ENCODE measurements at places on chromosomes 13 and 19.

DNA sequence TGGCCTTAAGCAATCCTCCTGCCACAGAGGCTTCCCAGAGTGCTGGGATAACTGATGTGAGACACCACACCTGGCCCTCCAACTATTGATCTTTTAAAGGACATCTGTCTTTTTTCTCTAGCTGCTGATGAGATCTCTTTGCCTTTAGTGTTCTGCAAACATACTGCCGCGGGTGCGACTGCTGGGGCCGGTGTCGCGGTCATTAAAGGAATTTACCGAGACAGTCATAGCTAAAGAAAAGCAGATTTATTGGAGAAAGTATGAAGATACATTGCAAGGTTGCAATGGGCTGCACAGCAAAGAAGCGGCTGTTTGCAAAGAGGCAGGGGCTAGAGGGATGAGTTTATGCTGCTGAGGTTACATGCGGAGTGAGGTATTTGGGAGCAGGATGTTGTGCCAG is 31.2 kb upstream of the LRRC4B start:
- DNase-seq: no peak

DNA sequence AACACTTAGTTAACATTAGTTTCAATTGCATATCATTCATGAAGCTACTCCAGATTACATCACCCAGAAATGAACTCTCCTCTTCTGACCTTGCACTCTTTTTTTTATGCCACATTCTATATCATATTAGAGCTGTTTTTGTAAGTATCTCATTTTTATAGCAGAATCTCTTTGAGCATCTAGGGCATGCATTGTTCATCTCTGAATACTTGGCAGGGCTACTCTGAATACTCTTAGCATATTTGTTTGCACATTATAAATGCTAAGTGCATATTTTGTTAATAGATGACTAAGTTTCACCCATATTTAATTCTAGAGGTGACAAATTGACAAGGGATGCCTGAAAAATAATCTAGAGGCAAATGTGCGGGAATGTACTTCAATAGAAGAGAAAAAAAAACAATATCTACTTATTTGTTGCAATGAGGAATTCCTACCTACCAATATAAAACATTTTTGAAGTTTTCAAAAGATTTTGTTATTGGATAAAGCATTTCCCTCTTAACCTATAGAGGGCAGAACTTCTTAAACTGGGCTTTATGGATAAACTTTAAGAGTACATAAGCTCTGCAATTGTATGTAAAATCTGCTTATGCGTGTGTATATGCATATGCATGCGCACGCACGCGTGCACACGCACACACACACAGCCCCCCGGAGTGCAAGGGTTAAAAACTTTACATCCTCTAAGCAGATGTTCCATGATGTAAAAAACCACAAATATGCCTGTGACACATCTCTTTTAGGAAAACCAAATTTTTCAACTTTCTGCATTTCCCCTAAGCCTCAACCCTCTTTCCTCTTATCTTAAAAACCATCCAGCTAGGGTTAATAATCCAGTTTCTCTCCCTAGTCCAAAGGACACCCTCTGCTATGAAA is 73.0 kb upstream of the OXGR1 start:
- no peak for DNase-seq

- no peak for DNase-seq
Observed at GRCh38 chr13:113562085-113562749, 22.3 kb upstream of the TFDP1 start.

DNA sequence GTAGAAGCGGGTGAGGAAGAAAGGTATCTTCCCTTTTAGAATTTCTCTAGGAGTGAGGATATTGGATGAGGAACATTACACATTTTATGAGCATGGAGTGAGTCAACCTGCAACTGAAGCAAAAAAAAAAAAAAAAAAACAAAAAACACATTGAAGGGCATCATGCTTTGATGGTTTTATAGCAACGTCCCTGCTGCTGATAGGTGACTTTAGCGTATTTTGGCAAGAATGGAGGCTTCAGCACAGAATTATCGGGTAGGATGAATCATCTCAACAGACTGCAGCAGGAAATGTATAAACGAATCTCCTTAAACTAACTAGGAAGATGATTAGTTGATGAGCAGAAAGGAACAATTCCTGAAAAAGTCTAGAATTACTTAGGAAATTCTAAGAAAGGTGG is 1359.6 kb upstream of the ATXN8OS start:
- no peak for DNase-seq

- DNase-seq: no peak
Observed at GRCh38 chr19:18390065-18390907, 4.3 kb downstream of the GDF15 start.

GRCh38 chr13:41613471-41613870 is 156.1 kb downstream of the RGCC start:
- no peak for DNase-seq

DNA sequence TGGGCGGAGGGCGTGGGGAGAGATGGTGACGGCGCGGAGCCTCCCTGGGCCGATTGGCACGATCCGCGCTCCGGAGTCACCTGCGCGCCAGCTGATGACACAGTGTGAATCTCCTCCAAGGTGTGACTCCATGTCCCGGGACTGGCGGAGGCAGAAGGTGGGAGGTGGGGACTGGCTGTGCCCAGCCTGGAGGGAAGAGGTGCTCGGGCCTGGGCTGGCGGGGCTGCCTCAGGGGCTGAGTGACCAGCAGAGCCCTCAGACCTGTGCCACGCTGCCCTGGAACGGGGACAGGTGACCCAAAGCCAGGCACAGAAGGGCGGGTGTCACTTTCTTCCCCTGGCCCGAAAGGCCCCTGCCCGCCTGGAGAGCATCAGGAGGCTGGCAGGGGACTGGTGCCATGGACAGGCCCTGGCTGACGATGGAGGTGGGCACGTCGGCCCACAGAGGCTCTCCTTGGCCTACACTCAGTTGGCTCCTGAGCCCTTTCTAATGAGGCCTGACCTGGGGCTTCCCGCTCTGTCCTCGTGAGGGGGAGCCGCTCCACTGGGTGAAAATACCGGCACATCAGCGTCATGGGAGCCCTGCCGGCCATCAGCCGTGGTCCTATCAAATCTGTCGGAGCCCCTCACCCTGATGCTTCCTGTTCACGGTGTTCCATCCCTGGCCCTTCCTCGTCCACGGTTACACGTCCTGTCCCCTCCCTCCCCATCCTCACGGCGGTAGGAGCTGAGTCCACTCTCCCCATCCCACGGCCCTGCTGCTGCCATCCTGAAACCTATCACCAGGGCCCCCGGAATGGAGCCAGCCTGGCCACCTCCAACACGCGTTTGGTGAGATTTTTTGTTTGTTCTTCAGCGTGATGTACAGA is 75.6 kb downstream of the SPACA7 start:
- DNase-seq: no peak

GRCh38 chr13:49060678-49061387 is 85.1 kb downstream of the FNDC3A start:
- DNase-seq: no peak

DNA sequence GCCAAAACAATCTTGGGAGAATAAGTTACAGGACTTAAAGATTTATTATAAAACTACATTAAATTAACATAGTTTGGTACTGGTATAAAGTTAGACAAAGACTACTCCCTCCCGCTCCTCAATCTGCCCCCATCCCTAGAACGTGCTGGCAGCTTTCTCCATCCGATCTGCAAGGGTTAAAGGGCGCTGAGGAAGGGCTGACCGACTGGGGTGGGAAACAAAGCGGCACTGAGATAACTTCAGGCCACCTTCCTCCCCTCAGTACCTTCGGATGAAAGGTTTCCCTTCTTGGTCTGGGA is 790 bp upstream of the SUGT1 start:
- no peak for DNase-seq

GRCh38 chr19:47356900-47357299 is 7.8 kb downstream of the DHX34 start:
- DNase-seq: no peak

DNA sequence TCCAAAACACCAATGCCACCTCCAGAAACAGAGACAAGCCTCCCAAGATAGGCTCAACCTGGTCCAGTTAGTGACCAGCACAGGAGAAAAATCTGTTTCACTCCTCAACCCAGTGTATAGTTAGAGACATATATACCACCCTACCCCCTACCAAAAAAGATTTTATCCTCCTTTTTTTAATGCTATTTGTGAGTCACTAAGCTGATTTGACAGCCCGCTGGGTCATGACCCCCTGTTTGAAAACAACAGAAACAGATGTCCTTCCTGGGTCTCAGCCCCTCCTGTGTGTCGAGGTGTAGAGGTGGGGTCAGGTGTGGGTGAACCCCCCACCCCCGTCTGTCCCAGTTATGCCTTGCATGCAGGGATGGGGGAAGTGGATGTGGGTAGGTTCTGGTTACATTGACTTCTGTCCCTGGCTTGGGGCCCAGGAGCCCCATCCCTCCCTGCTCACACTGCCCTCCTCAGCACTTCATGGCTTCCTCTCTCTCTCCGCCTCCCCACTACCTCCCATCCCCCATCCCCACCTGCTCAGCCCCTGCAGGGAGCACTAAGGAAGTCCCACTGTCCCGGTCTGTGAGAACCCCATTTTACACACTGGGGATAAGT is 14.0 kb upstream of the TOMM40 start:
- DNase-seq: peak; percentile 9

GRCh38 chr13:110634558-110634957 is 19.2 kb downstream of the NAXD start:
- DNase-seq: no peak

DNA sequence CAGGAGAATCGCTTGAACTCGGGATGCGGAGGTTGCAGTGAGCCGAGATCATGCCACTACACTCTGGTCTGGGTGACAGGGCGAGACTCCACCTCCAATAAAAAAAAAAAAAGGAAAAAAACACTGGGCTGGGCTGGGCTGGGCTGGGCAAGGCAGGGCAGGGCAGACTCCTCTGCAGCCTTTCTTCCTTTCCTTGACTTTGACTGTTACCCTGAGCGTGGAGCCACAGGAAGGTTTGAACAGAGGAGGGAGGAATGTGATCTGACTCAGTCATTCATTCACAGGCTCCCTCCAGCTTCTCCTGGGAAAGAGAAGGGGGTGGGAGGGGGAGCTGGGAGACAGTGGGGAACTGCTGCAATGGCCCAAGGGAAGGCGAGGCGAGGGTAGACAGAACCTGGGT is 2.7 kb upstream of the ACTN4 start:
- DNase-seq: no peak
